Tongue (tissue), 3 donors: ENCODE measurements at places on chromosomes 16 and 17.
A peak's percentile ranks its signal among the peaks of the same experiment; 100 is the strongest.

DNA sequence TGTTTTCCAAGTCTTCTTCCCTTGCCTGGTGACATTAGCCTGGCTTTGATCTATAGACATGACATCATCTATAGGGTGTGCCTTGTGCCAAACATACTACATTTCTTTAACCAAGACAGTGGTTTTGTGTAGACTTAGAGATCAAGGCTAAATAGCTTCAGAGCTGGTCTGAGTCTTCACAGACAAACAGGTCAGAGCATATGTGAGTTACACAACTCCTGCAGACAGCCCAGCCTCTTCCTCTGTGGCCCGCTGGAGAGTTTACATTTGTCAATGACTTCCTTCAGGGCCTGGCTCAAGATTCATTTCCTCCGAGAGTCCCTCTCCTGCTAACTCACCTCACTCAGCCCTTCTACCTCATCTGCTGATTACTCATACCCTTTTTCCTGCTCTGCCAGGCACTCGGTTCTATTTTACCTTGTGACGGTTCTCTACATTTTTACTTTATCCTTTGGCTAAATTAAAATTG, 73.1 kb upstream of the TANC2 start:
- peak; percentile 71 for DNase-seq

- DNase-seq, result no peak
Observed at GRCh38 chr16:11225677-11226549, 30.1 kb downstream of the SOCS1 start.

- peak; percentile 29 for DNase-seq
Observed at GRCh38 chr17:42866631-42867575, 15.9 kb downstream of the AOC3 start.

DNA sequence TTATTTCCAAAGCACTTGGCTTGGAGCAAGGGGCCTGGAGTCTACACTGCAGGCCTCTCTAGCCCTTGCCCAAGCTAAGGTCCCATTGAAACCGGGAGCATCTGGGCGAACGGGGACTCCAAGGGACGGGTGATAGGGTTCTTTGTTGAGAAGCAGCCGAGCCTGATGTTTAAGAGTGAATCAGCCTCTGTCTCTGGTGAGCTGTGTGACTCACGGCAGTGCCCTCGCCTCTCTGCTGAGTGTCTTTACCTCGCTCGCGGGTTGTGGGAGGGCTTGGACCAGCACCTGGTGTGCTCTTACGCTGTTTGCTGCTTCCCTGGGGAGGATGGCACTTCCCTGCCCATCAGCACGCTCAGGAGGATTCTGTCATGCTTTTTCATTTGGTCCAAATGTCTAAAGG, 1.3 kb downstream of the HGS start:
- no peak for DNase-seq

GRCh38 chr16:86124321-86124720, 225.4 kb downstream of the IRF8 start:
- no peak for DNase-seq

DNA sequence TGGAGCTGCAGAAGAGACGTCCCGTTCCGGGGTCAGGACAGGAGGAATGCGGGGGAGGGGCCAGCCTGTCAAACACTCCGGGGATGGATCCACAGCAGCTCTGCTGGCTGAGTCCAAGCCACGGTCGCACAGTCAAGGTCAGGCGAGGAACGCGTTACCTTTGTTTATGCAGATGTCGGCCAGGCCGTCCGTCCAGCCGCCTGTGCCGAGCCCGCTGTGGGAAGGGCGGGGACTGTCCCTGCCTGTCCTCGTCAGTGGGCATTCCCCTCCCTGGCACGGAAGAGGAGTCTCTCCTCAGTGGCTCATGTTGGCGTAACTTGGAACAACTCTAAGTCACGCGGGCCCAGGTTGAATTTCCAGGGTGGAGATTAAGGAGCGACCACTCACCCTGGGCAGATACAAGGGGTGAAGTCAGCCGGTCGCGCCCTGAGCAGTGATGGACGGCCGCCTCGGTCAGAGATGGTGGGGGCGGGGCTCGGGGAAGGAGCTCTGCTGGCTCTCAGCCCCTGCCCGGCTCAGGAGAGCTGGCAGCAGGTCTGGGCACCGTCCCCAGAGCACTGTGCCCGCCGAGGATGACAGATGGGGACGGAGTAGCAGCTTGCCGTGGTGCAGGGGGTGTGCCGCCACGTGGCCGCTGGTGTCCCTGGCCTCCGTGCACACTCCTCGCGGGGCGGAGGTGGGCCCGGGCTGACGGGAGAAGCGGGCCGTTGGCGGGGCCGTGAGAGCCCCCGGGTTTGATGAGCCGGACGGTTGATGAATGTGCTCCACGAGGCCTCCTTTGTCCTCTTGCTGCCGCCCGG, 7.3 kb downstream of the CACNA1H start:
- DNase-seq, result peak; percentile 68

DNA sequence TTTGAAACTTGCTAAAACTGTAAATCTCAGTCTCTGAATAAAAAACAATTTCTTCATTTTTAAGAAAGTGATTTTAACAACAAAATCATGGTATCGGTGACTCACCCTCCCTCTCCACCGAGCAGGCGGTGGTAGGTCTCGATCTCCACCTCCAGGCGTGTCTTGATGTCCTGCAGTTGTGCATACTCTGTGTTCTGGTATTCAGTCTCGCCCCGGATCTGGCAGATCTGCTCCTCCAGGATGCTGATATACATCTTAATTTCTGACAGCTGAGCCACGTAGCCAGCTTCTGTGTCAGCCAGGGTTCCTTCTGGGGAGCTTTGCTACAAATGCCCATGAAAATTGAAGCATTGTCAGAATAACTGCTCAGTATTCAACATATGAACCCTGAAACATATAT, 15.4 kb upstream of the KRT24 start:
- DNase-seq, result no peak

- DNase-seq, result peak; percentile 88
Observed at GRCh38 chr16:27245276-27246172, 23.0 kb downstream of the NSMCE1 start.

DNA sequence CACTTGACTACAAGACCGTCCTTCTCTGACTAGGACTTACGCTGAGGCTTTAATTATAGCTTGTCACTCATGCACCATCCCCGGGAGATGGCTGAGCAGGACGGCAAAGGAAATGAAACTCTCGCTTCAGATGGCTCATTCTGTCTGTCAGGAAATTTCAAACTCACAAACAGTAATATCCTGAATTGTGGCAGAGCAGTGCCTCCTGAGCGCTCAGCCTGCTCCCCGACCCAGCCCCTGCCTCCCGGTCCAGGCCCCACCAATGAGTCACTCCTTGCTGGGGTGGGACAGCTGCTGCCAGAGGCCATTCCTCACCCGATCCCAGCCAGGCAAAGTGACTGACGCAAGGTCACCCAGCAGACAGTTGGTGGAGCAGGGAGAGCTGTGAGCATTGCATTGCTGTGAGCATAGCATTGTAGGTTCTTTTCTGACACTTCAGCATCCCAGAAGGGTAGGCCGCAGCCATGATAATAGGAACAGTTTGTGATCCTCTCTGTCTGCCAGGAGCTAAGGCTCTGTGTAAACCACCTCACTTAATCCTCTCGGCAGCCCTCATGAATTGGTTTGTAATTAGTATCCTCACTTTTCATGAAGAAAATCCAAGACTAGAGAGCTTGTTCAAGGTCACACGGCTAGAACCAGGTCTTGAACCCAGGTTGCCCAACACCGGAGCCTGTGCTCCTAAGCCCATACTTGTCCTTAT, 20.9 kb downstream of the CCDC182 start:
- DNase-seq, result peak; percentile 30

GRCh38 chr17:36869856-36870719, 67.2 kb upstream of the LHX1 start:
- no peak for DNase-seq

DNA sequence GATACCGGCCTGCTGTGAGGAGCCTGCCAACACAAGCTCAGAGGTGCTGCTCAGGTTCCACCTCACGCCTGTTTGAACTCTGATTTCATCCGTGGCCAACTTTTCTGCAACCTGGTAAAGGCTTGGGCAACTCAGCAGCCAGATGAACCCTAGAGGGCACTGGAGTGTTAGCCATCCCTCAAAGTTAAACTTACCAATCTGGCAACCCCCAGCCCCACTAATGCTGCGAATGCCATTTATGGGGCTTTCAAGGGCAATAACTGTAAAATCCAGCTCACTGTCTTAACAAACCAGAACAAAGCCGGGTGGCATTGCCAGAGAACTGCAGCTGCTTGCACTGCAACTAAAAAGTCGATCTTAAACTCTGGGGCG, 105.5 kb downstream of the AXIN2 start:
- peak; percentile 90 for DNase-seq

GRCh38 chr16:30395155-30395991, at the start of gene ZNF48:
TSS of gene ZNF48 (plus strand) at chr16:30395420. CDS start at chr16:30395795, 375 bp downstream.
- DNase-seq, result peak; percentile 97

DNA sequence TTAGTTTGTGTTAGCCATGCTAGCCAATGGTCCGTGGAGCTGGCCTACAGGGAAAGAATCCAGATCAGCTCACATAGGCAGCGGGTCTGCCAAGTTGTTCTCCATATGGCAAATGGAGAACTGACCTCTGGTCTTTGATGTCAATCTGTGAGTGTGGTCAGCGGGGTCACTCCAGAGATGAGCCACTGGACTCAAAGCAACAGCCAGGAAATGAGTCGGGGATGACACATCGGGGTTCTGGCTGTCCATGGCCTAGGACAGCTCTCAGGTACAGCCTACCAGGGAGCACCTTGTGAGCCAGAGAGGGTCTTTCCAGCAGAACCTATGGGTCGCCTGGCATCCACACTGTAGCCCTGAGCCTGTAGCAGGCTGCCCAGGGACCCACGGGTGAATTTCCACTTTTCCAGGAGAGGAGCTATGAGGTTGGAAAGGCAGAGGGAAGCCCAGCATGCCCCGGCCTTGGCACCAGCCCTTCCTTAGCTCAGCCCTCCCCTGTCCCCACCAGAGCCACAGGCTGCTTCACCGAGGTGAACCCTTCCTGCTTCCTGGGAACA, 203.0 kb upstream of the TNRC6C start:
- no peak for DNase-seq

- DNase-seq, result no peak
Observed at GRCh38 chr16:89314357-89314756, 96.9 kb downstream of the ZNF778 start.

GRCh38 chr17:71379512-71379911, 741.3 kb upstream of the SOX9 start:
- no peak for DNase-seq

- DNase-seq, result no peak
Observed at GRCh38 chr17:6969323-6969726, 26.5 kb upstream of the ALOX12 start.

DNA sequence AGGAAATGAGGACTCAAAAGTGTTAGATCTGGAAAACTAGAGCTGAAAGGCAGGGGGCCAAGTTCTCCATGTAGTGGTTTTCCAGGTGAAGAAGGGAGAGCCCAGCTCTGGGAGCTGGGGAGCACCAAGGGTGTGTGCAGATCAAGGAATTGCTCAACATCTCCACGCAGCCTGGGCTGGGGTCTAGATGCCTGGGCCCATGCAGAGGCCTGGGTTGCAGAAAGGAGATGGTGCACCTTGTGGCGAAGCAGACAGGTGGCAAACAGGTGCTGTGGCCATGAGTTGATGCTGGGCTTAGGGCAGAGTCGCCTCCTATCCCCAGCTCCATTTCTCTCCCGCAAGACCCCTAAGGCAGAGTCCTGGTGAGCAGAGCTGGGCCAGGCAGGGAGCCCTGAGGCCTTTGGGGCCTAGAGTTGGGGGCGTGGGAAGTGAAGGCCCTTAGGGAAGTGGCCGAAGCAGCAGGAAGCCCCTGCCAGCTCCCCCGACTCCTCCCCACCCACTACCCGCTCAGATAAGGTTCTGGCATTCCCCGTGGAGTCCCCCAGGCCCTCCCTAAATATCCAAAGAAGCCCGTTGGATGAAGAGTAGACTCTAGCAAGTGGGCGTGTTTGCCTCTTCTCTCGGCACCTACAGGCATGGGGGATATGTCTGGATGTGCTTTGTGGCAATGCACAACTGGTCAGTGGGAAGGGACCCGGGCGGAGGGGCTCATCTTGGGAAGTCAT, 777 bp downstream of the FOXN1 start:
- DNase-seq, result no peak

DNA sequence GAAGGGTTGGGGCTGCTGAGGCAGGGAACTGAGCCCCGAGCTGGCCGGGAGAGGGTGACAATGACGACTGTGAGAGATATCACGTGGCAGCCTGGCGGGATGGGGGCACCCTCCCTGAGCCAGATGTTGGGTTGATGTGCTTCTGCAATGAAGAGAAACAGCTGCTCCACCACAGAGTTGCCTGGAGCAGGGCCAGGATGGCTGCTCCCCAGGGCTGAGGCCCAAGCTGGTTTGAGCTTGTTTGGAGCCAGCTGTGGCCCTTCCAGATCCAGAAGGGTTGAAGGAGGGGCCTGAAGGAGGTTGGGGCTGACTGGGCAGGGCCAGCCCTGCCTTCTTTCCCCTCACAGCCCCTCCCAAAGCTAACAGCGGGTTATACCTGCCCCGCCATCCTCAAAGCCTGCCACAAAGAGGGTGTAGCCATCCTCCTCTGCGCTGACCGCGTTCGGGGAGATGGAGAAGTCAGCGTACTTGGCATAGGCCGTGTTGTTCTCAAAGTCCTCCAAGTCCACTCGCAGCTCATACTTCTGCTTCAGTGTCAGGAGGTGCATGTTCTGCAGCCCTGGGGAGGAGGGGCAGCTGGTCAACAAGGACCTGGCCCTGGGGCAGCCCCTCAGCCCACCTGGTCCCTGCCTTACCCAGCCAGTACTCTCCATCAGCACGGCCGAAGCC, 2.1 kb downstream of the MFAP4 start:
- DNase-seq, result peak; percentile 97

DNA sequence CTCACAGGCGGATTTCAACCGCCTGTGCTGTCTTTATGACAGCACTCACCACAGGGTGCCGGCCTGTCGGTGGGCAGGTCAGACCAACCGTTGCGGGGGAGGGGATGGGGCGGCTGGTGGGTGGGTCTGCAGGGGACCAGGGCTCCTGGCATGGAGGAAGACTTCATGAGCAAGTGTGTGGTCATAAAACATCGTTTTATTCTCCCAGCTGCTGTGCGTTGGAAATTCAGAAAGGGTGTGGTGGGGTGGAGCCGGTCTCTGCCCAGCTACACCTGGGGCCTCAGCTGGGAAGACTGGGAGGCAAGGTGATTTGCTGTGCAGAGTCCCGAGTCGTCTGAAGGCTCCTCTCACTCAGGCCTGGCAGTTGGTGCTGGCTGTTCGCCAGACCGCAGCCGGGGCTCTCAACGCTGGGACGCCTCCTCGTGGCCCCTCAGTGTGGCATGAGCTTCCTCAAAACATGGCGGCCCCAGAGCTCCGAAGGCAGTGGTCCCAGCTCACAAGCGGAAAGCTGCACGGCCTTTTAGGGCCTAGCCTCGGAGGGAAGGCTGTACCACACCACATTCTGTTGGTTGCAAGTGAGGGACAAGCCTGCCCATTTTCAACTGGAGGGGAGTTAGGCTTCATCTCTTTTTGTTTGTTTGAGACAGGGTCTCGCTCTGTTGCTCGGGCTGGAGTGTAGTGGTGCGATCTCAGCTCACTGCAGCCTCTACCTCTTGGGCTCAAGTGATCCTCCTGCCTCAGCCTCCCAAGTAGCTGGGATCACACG, 45.8 kb upstream of the GSE1 start:
- DNase-seq, result no peak
